Activated CD4-positive, alpha-beta T cell treated with anti-CD3 and anti-CD28 coated beads, Interleukin-2, amount 50 U/mL, for 4 hours (primary cell): ENCODE measurements at places on chromosomes 1 and 21.

- no peak for DNase-seq
Measured at GRCh38 chr21:43355925-43356289, 71.0 kb downstream of the SIK1 start.

DNA sequence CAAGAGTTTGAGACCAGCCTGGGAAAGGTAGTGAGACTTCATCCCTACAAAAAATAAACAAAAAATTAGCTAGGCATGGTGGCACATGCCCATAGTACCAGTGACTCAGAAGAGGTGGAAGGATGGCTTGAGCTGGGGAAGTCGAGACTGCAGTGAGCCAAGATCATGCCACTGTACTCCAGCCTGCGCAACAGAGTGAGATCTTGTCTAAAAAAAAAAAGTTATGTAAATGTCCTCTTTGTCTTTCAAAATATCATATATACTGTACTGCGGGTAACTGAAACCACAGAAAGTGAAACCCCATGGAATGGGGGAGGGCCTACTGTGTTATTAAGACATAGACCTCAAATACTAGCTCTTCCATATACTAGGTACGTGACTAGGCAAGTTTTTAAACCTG is 20.8 kb downstream of the ACADM start:
- DNase-seq, result no peak

GRCh38 chr1:79738101-79738500 is 731.6 kb upstream of the ADGRL4 start:
- DNase-seq, result no peak

DNA sequence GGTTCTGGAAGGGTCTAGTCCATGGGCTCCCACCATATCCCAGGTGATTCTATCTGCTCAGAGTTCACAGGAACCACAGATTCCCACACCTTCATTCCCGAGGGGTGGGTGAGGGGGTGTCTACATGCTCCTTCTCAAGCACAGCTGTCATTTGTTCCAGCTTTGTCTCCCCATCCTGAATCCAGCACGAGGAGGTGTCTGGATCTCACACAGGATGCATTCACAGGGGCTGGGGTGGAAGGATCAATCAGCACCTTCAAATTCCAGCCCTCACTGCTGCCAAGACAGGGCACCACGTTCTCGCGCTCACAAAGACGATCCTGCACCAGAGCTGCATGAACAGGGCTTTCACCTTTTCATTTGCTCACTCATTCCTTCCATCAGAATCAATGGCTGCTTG is 52.7 kb downstream of the TCP10L start:
- no peak for DNase-seq

DNA sequence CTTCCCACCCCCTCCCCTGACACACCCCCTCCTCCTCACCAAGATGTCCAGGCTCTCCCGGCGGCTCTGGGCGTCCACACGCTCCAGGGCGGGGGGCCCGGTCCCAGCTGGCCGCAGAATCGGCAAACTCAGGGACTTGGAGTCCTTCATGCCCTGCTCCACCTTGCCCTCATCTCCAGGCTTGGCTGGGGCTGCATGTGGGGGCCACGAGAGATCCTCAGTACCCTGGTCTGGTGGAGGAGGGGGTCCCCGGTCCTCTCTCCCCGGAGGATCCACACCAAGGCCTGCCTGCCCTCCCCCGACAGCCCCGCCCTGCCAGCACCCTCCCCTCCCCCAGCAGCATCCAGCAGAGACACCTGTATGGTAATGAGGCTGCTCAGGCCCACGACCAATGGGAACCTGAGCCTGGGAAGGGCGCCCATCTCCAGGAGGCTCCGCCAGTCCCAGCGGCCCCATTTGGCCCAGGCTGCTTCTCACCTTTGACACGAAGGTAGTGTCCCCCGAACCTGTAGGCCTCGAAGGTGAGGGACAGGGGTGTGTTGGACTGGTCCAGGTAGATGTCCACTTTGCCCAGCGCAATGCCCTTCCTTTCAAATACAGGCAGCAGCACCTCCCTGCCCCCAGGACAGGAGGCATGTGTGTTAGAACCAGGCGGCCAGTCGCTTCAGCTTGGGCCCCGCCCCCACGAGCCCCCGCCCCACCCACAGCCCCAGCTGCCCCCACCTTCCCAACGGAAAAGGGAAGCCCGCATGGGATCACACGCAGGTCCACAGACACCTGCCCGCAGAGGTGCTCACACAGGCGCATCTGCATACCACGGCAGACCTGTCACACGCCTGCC is 8.2 kb upstream of the TNFRSF25 start:
- no peak for DNase-seq

GRCh38 chr1:58971629-58972140 is 187.8 kb upstream of the JUN start:
- no peak for DNase-seq

- DNase-seq, result no peak
Measured at GRCh38 chr1:100184536-100184935, 6.5 kb upstream of the LRRC39 start.

DNA sequence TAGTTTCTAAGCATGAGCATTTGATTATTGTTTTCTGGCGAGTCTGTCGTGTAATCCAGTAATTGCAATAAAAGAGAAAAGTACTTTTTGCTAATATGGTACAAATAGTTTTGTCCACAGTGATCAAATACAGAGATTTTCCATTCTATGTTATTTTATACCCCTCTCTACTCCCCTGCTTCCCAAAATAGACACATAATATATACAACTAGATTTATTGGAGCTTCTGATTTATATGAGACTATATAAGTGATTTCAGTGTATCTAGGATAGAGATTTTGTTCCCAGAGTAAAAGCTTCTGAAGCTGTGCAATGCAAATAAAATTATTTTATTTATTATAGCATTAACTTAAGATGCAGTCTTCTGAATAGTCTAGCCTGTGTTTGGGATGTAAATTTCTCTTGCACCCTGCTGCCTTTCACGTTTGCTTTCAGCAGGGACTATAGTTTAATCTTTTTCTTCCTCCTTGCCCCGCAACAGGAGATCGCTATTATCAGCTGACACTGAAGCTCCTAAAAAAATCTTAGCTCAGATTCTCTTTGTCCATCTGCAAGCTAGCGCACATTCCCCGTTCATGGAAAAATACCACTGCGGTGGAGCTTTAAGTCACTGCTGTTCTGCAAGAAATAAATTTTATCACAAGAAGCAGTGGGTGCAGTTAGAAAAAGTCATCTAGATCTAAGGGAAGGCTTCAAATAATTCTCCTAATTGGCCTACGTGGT is 273.3 kb downstream of the DISC1 start:
- no peak for DNase-seq

GRCh38 chr1:193909406-193910082 is 723.1 kb upstream of the B3GALT2 start:
- DNase-seq, result no peak

DNA sequence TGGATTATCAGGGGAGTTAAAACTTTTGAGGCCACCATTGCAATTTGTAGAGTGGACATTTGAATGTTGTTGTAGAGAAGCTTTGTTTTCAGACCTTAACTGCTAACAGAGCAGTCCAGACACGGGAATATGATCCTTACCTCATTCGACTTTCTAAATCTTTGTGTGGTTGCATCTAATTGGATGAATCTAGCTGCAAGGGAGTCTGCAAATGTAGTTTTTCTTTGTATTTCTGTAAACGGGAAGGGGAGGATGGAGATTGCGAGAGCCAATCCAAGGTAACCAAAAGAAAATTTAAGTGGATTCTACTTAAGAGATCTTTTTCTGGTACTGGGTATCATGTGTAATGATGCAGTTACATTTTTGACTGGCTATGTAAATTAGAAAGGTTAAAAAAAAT is 110.2 kb downstream of the FMN2 start:
- no peak for DNase-seq

GRCh38 chr1:115929881-115930280 is 46.4 kb upstream of the SLC22A15 start:
- no peak for DNase-seq

GRCh38 chr1:241612533-241613477 is 27.4 kb downstream of the CHML start:
- DNase-seq, result no peak

- DNase-seq, result no peak
Measured at GRCh38 chr1:32886004-32886827, at the start of gene HPCA. Gene HPCA, plus strand, starts transcription at chr1:32886491. Its CDS starts 2,408 bp downstream, at chr1:32888899.

DNA sequence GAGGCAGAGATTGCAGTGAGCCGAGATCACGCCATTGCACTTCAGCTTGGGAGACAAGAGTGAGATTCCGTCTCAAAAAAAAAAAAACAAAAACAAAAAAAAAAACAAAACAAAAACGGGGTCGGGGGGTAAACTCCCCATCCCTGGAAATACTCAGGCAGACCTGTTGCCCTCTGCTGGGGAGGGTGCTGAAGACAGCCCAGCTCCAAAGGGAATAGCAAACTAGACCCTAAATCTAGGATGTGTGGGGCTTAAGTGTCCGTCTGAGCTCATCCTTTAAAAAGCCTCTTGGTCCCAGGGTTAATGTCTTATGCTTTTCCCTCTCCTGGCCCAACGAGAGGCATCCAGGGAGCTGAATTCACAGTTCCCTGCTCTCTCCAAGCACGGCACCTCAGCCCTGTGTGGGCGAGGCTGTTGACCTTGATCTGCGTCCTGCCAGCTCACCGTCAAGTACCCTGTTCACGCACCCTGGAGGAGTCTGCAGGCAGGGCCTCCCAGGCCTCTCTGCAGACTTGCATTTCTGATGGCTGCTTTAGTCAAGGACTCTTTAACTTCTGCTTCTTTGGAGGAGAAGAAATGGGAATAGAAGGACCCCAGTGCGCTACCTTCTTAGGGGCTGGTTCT is 22.3 kb downstream of the KCND3 start:
- no peak for DNase-seq

DNA sequence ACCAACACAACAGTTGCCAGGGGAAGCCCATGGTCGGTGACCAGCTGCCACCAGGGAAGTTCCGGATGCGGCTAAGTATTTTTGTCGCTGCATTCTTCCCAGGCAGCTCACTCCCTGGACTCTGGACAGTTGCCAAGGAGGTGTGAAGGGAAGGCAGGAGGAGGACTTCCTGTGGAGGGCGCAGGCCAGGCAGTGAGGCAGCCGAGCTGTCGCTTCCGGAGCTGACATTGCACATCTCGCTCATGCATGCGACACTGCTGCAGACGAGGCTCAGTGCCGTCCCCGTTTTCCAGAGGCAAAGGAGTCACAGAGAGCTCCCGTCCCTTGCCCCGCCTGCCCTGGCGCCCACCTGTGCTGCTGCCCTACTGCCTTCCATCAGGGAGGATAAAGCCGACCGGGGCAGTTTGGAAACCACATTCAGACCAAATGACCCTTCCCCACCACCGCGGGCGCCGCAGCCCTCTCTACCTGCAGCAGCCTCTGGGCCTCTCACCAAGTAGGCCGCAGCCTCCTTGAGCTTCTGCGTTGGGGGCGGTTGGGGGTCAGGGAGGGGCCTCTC is 81.4 kb downstream of the NENF start:
- no peak for DNase-seq

DNA sequence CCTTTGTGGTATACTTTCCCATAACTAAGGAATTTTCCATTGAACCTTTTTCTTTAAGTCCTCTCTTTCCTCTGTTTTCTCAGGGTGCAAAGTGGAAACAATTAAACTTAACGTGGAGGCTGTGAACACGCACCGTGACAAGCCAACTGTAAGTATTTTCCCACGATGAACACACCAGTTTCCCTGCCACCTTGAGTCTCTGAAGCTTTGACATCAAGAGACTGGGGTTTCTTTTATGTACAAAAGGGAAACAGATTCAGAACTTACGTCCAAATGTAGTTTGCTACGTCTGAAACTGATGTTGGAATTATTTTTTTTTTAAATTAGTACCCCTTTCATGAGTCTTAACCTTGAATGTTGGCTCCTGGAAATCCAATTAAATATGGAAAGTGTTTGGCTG is 17.2 kb upstream of the C4BPB start:
- no peak for DNase-seq

- no peak for DNase-seq
Measured at GRCh38 chr1:46691997-46692790, 20.5 kb downstream of the TEX38 start.

GRCh38 chr21:46193829-46194373 is 9.6 kb upstream of the SPATC1L start:
- DNase-seq, result no peak

DNA sequence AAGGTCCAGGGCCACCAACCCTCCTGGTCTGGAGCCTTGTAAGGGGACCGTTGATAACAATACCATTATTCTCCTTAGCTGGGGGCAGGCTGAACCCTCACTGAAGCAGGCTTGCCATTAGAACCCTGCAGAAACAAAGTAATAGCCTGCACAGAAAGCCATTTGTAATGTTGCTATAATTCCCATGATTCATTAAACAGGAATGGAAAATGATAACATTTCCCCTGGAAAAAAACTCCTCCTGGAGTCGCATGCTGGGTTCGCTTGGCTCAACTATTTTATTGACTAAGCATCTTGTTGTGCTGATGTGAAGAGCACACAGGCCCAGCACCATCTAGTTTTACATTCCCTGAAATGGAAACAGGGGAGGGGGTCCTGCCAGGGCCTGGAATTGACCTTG is 155.6 kb upstream of the CSF3R start:
- DNase-seq, result no peak

DNA sequence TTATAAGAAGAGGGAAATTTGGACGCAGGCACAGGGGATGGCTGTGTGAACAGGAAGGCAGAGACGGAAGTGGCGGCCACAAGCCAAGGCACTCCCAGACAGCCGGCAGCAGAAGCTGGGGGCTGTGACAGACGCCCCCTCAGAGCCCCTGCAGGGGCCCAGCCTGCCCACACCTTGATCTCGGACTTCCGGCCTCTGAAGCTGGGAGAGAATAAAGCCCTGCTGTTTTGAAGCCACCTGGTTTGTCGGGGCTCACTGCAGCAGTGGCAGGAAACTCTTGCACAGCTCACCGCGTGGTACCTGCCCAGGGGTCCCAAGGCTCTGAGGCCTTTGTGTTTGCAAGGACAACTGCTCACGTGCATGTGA is 13.7 kb downstream of the MEGF6 start:
- no peak for DNase-seq

DNA sequence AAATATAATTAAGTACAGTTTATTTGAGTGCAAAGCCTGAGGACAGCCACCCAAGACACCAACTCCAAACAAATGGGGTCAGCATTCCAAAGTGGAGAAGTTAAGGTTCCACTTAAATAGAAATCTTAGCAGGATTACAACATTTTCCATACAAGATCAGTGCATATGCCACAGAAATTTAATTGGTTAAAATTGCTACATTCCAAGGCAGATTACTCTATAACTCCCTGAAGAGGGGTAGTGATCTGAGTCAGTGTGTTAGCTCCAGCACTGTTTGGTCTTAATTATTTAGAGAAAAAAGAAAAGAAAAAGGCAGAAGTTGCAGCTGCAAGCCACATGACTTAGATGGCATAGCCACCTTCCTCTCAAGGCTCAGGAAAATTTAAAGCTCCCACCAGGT is 297.5 kb downstream of the HHIPL2 start:
- no peak for DNase-seq

DNA sequence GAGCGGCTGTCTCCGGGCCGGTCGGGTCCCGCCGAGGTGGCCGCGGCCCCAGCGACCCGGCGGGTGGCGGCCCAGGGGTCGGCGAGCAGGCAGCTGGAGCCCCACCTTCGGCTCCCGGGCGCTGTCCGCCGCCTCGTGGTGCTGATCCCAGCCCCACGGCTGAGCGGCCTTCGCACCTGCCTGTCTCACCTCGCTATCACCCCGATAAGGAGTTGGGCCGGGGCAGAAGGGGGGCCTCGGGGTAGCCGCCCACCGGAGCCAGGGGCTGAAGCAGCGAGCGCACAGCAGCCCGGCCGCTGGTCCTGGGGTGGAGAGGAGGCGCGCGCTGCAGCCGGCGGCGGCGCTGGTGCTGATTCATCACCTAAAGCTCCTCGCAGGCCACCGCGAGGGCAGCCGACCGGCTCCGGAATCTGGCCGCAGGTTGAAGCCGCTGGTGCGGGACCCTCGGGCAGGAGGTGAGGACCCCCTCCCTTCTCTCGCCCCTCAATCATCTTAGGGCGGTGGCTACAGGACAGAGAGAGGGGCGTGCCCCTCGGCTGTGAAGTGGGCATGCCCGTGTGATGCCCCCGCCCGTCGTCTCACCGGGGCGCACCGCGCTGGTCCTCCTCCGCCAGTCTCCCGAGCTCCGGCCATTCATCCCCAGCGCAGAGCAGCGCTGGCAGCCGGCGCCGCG is 575 bp downstream of the TRIM67 start:
- DNase-seq, result no peak
